ENCODE measurements at places on chromosomes 11 and 22.

DNA sequence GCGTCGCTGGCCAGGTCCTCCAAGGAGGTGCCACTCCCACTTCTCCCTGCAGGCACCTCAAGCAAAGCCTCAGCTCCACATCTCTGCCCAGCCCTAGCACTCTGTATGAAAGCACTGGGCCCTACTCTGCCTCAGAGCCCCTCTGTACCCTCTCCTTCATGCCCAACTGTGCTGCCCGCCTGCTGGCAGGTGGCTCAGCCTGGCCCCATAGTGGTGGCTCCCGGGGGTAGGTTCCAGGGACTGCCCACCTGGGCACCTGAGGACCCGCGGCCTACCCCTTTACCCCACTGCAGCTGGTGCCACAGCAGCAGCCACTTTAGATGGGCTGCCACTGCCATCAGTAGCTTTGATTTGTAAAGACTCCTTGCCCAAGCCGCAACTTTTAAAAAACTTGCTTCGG lies 1672.8 kb downstream of the LRRC4C start:
- DNase-seq, result no peak

DNA sequence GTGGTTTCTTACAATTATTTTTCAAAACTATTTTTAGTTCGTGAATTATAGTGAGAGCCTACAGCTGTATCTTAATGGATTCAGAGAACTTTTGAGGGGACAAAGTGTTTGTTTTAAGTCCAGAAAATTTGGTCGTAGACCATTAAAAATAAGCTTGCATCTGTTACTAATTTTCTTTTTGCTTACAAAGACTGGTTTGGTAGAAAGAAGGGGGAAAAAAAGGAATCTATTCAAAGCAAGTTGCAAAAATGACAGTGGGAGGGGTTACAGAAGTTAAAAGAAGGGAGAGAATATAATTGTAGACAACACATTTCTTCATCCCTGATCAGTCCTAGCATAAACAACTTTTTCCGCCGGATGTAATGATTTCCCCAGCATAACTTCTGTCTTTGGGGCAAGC lies 72.1 kb downstream of the AMOTL1 start:
- no peak for DNase-seq

- DNase-seq, result no peak
Measured at GRCh38 chr11:62139526-62140303, 15.9 kb downstream of the INCENP start.

DNA sequence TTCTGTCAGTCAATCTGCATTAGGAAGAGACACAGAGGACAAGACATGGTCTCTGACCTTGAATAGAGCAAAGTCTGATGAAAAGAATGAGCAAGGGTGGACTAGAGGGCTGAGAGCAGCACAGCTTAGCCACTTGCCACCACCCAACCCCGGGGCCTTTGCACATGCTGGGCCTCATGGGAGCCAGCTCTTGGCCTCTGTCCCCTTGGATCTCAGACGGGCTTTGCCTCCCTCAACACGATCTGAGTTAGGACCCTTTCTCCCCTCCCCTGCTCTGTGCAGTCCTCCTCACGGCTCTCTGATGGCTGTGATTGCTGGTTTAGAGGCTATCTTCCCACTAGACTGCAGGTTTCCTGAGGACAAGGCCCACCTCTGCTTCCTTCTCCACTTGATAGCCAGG lies 131.6 kb upstream of the B3GAT1 start:
- no peak for DNase-seq

- DNase-seq, result no peak
Measured at GRCh38 chr22:21651521-21652009, 9.5 kb downstream of the SDF2L1 start.

All from CD4-positive, alpha-beta T cell treated with Interleukin-4 for 4 hours (primary cell).